ENCODE measurements at places on chromosomes 2 and 18.

GRCh38 chr2:102110171-102110570, 32.4 kb upstream of the IL1R1 start:
- DNase-seq: no peak

- no peak for DNase-seq
Measured at GRCh38 chr2:12776521-12776961, 59.8 kb downstream of the TRIB2 start.

DNA sequence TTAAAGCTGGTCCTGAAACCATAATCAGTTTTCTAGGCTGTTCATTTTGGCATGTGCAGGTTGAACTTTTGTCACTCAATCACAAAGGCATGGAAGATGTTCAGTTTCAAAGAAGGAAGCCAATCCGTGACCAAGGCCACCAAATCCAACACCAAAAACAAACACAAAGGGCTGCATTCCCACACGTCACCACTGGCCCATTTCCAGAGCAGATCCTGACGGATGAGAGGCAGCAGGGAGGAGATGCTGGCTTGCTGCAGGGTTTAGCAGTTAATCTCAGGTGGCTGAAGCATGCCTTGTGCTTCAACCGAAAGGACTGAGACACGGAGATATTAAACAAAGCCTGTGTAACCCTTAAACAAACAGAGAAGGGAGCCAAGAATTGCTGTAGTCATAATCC, 191.9 kb upstream of the CTAGE1 start:
- DNase-seq: no peak

DNA sequence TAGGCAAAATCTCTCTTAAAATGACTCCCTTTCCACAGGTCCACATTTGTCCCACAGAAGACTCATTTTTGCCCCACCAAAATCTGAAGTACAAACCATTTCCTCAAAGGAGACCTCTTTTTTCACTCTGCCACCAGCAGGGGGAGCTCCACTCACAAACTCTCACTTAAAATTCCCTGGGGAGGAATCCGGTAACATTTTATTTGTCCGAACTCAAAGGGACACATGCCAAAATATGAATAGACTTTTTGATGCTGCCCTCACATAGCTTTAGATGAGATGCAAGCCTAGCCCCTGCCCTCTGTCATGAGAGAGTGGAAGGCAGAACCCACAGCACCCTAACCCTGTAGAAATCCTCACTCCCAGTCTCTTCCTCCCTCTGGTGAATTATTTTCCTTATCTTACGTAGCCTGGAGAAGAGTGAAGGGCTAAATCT, 57.1 kb downstream of the RMDN2 start:
- peak; percentile 5 for DNase-seq

DNA sequence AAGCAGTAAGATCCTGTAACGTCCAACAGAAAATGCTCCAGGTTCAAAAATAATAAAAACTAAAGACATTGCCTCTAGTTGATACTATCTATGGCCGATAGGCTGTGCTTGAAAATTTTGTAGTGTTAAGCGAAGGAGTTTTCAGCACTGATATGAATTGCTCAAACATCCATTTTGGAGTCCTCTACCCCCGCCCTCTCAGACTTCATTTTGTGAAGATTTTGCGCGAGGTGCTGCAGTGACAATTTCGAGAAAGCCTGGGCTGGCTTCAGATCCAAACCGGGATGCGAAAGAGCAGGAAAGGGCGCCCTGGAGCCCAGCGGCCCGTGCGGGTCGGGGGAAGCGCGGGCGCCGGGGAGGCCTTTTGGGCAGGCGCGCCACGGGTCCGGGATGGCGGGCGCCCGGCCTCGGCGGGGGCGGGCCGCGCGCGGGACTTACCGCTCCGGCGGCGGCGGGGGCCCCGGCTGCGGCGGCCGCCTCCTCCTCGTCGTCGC, 1.8 kb downstream of the SP3 start:
- peak; percentile 45 for DNase-seq

GRCh38 chr2:187093771-187094412, 244.9 kb upstream of the ZSWIM2 start:
- DNase-seq: no peak

GRCh38 chr2:119174216-119174992, 15.9 kb upstream of the C1QL2 start:
- DNase-seq: peak; percentile 43

DNA sequence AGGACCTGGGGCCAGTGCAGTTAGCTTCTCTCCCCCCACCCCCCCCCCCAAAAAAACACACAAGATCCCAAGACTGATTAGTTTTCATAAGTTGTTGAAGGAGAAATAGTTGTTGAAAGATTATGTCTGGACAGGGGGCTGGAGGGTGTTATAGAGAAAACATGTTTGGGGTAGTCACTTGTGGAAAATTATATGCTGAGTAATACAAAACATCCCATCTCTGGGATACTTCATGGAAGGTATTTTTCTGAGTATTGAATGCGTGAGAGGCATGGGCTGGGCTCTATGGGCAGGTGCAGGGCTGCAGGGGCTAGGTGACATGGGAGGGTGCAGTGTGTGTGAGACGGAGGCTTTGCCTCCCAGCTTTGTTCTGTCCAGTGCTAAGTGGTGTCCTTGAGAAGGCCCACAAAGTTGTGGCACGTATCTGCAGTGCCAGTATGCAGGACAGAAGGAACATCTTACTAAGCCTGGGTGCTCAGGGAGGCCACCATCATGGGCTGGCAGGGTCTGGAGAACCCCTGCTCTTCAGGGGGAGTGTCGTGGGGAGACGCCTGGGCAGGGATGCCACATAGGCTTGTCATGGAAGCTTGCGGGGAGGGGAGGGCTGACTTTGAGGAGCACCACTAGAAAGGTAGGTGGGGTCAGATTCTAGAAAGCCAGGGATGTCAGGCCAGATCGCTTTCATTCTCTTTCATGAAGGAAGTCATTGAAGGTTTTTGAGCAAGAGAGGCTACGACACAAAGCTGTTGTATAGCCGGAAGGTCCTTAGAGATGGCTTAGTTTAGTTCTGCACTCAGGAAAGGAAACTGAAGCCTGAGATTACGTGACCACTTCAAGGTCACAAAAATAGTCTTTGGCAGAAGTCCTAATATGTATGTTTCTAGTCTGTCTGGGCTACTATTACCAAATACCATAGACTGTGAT, 232.0 kb downstream of the LDLRAD4 start:
- DNase-seq: no peak

DNA sequence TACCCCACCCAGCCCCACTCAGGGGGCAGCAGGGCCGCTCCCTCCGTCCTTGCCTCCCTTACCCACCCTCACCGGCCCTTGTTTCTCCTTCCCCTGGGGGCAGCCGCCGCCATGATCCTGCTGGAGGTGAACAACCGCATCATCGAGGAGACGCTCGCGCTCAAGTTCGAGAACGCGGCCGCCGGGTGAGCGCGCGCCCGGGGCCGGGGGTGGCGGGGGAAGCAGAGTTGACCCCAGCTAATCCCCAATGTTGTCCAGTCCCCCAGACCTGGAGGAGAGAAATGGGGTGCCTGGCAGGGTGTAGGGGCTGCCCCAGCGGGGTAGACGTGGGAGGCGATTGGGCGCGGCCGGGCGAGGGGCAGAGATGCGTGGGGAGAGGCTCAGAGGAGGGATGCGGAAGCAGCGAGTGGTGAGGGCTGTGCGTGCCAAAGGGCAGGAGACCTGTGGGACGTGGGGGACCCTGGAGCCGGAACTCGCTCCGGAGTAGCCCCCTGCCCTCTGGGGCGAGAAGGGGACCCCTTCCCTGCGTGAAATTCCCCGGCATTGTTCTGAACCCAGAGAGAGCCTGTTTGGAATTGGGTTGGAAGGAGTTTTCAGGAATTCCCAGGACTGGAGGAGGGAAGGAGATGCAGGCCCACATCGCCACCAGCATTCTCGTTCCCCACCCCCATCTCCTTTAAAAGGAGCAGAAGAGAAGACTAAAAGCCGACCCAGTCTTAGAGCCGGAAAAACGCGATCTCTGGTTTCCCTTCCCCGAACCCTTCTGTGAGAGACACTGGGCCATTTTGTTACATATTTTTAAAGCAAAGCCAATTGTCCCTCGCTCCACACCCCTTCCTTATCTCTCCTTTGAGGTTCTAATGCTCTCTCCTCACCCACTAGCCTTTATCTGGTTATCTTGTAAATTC, 625 bp downstream of the ARPC2 start:
- peak; percentile 71 for DNase-seq

DNA sequence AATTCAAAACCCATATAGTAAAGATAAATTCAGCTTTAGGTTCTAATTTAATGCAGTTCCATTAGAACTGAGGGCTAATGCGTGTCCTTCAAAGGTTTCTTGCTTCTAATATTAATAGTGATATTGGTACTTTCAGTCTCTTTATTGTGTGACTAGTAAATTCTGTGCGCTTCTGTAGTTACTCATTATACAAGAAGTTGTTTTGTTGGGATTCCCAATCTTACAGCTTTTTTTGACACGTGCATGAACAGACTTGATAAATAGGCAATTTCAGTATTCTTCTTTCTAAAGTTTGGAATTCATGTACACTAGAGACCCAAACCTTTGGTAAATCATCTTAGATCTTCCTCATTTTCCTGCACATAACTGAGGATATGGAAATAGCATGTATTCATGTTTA, 71.8 kb downstream of the HAUS1 start:
- DNase-seq: no peak

DNA sequence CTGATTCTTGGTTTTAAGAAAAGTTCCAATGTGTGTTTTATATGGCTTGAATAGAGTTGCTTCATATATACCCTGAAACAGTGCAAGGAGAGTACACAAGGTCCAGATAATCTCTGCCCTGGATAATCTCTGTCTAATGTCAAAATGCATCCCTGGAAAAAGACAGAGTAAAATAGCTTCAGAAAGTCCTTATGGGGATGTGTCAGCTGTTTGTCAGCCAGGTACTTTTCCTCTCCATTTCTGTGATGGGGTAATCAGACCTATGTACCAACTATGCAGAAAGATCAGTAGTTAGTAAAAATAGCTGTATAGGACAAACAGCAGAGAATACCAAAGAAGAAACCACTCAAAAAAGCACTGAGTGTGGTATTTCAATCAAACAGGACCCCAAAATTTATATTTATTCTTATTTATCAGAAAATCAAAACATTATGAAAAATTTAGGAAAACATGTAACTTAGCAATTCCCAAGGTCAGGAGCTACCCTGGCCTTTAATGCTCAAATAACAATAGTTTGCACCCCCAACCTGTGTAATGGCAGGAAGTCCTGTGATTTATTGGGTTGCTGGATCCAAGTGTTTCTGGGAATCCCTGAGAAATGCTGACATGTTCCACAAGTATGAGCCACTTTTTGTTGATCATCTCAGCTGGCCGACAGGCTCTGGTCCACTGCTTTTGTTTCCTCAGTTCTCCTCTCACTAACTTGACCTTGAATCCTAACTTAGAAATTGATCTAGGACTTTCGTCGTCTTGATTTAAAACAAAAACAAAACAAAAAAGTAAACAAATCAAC, 69.6 kb downstream of the MDH1 start:
- DNase-seq: no peak

DNA sequence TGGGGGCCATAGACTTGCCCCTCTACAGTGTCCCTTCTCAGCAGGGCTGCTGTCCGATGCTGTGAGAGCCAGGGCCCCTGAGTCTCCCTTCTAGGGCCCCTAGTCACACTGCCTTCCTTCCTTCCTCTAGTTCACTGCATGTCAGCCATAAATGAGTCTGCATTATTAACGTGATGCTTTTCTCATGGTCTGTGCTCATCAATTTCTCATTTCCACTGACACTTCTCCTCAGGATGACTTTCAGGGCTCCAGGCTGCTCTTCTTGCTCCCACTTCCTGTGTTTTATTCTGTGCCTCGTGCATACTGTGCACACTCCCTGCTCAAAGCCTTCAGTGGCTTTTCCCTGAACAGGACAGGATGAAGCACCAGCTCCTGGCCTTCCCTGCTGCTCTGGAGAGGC, 146.5 kb downstream of the FAM210A start:
- DNase-seq: no peak
